Substantia nigra (tissue), 51 donors: ENCODE measurements at places on chromosomes 6 and 20.
A peak's percentile ranks its signal among the peaks of the same experiment; 100 is the strongest.

DNA sequence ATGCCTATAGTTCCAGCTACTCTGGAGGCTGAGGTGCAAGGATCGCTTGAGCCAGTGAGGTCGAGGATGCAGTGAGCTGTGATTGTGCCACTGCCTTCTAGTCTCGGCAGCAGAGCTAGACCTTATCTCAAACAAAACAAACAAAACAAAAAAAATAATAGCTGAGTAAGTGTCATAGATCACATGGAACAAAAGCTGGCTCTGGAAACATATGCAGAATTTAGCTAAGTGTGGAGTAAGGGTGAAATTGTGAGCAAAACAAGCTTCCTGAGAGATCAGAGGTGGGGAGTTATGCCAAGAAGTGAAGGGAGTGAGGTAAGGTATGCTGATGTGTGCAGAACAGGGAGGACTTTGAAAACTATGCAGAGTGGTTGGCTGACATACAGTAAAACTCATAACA lies 18.7 kb downstream of the SGK1 start:
- DNase-seq: no peak

DNA sequence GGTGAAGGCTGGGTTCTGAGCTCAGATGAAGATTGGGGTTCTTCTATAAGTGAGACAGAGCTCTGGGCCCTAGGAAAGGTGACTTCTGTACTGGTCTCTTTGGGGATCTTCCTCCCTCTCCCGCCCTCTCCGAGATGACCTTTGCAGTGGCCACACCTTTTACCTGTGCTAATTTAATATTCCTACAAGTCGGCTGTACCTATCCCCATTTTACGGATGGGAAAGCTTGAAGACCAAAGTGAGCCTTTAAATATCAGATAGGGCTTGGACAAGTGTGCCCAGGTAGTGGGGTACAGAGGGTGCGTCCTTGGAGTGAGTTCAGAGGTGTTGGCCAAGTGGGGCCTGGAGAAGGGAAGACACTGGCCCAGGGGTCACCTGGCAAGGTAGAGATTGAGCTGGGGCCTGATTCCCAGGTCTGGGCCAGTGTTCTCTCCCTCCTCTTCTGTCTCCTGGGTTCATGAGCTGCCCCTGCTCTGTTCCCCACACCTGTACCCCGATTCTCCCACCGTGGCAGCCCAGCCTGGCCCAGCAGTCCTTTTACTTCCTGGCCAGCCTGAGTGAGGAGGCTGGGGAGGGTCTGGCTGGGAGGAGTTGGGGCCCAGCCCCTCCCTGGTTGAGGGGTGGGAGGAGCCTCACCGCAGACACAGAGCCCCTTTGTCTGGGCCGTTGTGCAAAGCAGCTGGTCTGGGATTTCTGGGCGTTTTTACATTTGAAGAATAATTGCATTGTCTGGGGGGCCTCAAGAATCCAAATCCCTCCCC lies 152.1 kb upstream of the RNF24 start:
- peak; percentile 49 for DNase-seq

- DNase-seq: no peak
These were observed 125.5 kb downstream of the EPHA7 start for GRCh38 chr6:93293872-93294271.

DNA sequence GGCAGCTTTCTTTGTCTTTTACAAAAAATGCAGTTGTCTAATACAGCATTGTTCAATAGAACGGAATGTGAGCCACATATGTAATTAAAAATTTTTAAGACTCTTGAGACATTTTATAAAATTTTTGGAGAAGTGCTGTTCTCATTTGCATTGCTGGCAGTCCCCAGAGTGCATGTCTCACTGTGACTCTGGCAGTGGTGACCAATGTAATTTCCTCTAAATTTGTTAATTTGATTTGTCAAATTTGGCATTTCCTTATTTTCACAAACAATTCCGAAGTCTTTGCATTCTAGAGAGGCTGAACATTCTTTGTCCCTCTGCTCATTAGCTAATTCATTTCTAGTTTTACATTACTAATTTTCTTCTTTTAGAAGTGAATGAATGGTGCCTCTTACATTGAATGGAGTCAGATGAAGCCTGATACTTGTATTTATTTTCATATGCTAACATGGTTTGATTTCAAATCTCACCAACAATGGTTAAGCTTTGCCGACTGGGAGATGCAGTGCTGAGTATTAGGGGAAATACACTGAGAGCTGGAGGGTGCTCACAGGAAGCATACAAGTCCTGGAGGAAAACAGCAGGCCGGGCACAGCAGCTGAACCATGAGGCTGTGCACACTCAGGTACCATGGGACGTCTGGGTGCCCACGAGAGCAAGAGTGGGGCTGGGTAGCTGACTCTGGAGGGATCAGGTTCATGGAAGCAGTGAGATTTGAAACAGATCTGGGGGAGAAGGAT lies 68.5 kb upstream of the ARMC2 start:
- no peak for DNase-seq

GRCh38 chr6:33092385-33092784 lies 16.6 kb downstream of the HLA-DPB1 start:
- DNase-seq: no peak

GRCh38 chr6:160349020-160349441 lies 853 bp downstream of the SLC22A3 start:
- no peak for DNase-seq

DNA sequence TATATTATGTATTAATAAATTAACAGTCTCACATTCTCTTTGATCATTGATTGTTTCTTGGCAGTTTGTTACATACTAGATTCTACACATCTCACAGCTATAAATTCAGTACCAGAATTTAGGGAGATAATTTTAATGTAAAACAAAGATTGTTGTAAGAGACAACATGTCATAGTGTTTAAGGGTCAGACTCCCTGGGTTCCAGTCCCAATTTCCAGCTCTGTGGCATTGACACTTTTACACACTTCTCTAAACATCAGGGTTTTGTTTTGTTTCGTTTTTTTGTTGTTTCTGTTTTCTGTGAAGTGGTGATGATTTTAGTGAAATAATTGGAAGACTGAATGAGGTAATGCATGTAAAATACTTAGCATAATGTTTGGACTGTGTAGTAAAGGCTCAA lies 19.9 kb downstream of the ADGRB3 start:
- DNase-seq: no peak

GRCh38 chr6:44238687-44239350 lies 8.1 kb upstream of the HSP90AB1 start:
- no peak for DNase-seq

- no peak for DNase-seq
These were observed 122.2 kb downstream of the JPH2 start for GRCh38 chr20:44064501-44065400.

DNA sequence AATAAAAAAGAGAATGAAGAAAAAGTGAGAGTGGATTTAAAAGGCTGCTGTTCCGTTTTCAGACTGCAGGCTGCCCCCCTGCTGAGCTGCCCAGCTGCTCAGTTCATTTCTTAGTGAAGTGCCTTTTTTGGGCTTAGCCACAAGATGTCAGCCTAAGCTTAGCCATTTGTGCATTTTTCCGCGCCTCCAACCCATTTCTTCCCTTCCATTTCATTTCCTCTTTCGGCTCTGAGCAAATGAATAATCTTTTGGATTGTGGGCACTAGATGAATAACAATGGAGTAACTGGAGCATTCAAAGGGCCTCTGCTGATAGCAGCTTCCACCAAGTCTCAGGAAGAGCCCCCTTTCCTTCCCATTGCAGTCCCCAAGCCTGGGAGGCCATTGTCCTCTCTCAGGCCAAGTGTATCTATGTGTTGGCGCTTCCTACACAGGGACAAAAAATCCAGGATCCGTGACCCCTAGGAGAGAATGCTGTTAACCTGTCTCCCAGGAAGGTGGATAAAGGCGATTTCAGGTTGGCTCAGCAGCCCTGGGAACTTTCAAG lies 83.5 kb upstream of the SPTLC3 start:
- DNase-seq: no peak

DNA sequence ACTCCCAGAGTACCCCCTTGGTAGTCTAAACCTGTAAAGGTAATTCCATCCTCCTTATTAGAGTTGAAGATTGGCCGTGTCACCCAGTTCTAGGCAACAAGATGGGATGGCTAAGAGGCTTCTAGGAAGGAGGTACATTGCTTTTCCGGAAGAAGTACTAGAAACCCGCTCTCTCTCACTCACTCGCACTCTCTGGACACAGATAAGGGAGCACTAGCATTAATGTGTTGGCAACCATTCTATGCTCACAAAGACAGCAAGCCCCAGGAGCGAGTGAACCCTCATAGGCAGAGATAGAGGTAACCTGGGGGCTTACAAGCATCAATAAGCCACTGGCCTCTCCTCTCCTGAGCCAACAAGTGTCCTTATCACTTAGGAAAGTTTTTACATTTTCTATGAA lies 503.2 kb upstream of the JARID2 start:
- DNase-seq: no peak

GRCh38 chr20:10565191-10565921 lies 108.4 kb downstream of the JAG1 start:
- no peak for DNase-seq

DNA sequence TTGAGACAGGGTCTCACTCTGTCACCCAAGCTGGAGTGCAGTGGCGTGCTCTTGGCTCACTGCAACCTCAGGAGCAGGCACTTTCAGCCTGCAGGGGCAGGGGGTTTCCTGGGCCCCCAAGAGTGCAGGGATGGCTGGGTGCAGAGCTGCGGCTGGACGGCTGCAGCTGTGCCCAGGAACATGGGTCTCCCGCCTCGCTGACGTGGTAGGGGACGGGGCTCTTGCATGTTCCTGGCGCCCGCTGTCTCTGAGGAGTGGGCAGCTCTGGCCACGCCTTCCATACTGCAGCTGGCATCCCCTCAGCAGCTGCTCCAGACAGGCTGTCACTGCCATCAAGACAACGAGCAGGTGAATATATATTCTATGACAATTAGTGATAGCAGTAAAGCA lies 2.2 kb upstream of the DEK start:
- no peak for DNase-seq

- no peak for DNase-seq
These were observed 9.2 kb downstream of the SLCO4A1 start for GRCh38 chr20:62651285-62652021.

DNA sequence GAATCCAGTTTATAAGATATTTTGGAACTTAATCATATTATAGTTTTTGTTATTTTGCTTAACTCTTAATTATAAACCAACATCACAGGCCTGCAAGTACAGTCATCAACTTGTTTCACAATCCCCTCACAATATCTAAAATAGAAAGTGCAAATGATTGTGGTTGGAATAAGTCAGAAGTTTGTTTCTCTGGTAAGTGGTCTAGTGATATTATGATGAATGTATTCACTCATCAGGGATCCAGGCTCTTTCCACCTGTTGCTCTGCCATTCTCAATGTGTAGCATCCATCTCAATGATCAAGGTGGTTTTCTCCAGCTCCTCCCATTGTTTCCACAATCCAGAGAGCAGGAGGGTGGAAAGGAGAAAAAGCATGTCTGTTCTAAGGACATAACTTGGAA lies 54.2 kb downstream of the OPN5 start:
- DNase-seq: no peak

DNA sequence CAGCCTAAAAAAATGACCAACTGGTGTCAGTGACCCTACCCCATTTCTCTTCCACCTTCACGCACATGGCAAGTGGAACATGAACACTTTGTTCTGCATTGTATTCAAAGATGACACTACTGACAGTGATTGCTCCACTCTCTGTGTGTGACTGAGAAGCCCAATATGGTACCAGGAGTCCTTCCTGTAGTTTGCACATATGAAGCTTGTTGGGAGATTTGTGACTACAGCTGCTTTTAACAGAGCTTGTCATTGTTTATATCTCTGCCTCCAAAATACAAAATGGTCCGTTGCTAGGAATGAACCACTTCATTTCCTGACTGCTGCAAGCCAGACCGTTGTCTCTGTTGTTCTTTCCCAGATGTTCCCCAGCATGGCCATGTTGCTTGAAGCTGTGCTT lies 140.3 kb upstream of the TCF21 start:
- DNase-seq: no peak

GRCh38 chr6:32156891-32157290 lies 3.0 kb downstream of the PPT2 start:
- DNase-seq: no peak

- no peak for DNase-seq
These were observed 66.1 kb downstream of the FAM120B start for GRCh38 chr6:170372380-170373325.

DNA sequence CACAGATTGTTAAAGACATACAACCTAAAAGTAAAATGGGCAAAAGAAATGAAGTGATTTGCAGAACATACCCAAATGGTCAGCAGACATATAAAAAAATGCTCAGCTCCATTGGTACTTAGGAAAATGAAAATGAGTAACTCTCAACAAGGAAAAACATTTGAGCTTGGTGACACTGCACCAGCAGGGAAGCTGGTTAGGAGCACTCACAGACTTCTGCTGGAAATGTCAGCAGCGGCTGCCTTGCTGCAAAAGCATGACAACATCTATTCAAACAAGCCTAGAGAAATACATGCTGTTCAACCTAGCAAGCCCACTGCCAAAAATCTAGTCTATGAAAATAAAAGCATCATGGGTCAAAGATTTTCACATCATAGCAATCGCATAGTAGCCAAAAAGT lies 99.0 kb upstream of the FOXQ1 start:
- no peak for DNase-seq

GRCh38 chr6:84728602-84729001 lies 35.8 kb downstream of the TBX18 start:
- DNase-seq: no peak

DNA sequence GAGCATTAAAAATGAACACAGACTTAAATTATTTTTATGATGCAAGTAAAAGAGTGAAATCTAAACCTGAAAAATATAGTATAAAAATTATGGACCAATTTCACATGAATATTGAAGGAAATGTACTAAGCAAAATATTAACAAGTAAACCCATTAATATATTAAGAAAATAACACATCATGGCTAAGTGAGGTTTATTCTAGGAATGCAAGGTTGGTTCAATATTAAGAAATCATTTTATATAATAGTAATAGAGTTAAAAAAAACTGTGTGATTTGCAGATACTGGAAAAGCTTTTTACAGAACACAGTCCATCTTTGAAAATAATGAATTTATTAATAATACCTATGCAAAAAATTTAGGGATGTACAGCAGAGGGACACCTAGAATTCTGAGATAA lies 20.9 kb downstream of the ZSCAN12 start:
- no peak for DNase-seq

GRCh38 chr6:118725944-118726343 lies 74.6 kb upstream of the CEP85L start:
- no peak for DNase-seq

- DNase-seq: no peak
These were observed 201.3 kb downstream of the ESR1 start for GRCh38 chr6:152008779-152009178.

DNA sequence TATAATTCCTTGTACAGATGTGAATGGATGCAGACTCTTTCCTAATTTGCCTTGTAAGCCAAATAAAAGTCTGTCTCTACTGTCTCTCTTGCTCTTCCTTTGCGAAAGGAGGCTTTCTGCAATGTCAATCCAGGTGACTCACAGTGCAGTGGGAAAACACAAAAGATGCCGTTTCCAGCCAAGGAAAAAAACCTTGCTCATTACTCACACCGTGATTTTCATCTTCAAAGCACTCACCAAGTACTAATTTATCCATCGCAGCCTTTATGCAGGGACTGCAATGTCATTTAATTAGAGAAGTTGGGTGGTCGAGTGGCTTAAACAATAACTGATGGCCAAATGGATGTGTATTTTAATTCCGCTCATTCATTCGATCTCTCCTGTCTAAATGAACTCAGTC lies 23.8 kb downstream of the SAYSD1 start:
- DNase-seq: no peak
